ENCODE measurements at places on chromosomes 2 and 18. TPM values are rescaled to one million over a fixed set of nuclear protein-coding genes. Genes with fewer than 3 reads are reported as not detected.

The TCF23 gene
- total RNA-seq = not detected

The UGT1A5 gene
- total RNA-seq = not detected

The KLHL14 gene
- total RNA-seq = not detected

The AGXT gene
- not detected for total RNA-seq
